Urinary bladder (tissue), 4 donors: ENCODE measurements at places on chromosomes 11 and 22. TPM values are rescaled to one million over a fixed set of nuclear protein-coding genes. Genes with fewer than 3 reads are reported as not detected.
A peak's percentile ranks its signal among the peaks of the same experiment; 100 is the strongest.

- DNase-seq, result peak; percentile 75
These were observed 13.5 kb upstream of the SORL1-AS1 start for GRCh38 chr11:121466063-121466794.

DNA sequence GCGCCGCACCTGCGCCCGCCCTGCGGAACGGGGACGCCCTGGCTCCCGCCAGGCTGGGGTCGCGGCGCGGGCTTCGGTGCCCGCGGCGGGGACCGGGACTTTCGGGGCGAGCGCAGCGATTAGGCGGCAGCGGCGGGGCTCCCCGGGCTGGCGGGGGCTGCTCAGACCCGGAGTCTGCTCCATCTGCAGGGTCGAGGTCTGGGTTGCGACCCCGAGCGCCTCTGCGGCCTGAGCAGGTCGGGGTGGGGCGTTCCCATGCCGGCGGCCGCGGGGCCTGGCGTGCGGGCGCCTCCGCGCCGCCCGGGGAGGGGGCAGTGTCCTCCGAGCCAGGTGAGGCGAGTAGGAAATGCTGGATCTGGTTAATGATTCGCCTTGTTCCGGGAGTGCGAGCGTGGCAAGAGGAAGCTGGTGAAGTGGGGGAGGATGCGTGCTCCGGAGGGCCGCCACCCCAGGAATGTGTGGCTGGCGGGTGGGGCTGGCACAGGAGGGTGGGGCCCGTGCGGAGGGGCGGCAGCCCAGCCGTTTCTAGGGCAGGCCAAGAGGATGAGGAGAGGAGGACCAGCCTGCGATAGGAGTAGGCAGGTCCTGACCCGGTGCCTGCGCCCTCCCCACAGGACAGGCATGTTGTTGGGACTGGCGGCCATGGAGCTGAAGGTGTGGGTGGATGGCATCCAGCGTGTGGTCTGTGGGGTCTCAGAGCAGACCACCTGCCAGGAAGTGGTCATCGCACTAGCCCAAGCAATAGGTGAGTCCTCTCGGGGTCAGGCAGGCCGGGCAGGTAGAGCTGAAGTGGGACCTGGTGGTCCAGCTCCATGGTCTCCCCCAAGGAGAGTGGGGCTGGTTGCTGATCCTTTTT lies 606 bp downstream of the RASSF7 start:
- DNase-seq, result peak; percentile 57

Gene MYEOV
- polyA plus RNA-seq, result 0.13 TPM

DNA sequence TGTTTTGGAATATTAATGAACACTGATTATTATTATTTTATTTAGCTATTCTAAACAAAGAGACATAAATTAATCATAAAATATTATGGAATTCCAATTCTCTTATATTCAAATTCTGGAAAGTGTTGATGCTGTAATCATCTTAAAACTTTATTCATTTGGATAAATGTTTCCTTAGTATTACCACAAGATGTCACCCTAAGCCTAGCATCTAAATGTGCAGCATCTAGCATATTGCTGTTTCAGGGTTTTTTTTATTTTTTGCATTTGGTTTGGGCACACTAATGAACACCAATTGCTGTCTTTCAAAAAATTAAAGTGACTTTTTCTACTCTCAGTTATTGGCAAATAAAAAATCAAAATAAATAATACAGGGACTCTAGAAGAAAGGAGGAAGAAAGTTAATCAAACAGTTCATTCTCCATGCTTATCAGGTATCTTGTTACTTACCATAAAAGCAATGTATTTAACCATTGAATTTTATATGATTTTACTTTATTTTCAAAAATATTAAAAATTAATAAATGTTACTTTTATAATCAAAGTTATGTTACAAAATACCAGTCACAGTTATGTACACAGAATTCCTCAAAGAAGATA lies 31.8 kb downstream of the DLG2 start:
- DNase-seq, result peak; percentile 39

DNA sequence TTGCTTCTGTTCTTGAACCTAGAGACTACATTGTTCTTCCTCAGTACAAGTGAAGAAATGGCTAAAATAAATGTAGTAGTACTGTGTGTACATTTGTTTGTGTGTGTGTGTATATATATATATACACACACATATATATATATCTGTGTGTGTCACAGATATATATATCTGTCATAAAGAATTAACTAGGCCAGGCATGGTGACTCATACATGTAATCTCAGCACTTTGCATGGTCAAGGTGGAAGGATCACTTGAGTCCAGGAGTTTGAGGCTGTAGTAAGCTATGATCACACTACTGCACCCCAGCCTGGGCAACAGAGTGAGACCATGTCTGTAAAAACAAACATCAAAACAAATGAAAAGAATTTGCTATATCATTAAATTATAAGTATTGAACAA lies 164.8 kb downstream of the DYNC2H1 start:
- DNase-seq, result no peak

DNA sequence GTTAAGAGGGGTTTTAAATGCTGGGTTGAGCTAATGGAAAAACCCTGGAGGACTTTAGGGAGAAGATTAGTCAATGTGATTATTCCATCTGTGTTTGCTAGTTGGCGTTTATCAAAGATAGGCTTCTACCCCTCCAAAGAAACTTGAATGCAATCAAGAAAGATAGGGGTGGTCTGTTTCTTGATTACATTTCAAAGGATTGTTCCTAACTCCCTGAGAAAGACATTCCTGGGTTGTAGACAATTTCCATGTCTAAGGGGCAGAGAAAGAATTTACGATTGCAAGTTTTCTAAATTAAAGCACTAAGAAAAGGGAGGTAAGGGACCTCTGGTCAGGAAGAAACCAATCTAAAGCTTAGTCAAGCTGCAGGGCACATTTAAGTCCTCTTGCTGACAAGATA lies 2268.7 kb downstream of the LRRC4C start:
- DNase-seq, result no peak

- no peak for DNase-seq
These were observed 57.2 kb downstream of the SBF1 start for GRCh38 chr22:50417411-50418210.

GRCh38 chr11:74739546-74740270 lies 8.5 kb upstream of the CHRDL2 start:
- DNase-seq, result no peak

DNA sequence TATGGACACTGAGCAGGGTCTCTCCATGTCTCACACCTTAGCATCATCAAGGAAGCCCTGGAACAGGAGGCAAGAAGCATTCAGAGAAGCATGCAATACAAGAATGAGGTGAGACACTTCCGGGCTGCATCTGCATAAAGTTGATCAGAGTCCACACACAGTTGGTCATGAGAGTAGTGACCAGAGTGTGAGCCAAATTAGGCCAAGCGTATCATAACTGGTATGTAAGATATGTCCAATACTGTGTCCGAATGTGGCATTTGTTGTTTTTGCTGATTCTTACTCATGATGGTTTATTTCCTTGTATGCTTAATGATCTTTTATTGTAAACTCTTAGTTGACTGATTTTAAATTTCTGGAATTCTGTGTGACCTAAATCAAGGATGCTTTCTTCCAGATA lies 315.7 kb downstream of the INSC start:
- no peak for DNase-seq

DNA sequence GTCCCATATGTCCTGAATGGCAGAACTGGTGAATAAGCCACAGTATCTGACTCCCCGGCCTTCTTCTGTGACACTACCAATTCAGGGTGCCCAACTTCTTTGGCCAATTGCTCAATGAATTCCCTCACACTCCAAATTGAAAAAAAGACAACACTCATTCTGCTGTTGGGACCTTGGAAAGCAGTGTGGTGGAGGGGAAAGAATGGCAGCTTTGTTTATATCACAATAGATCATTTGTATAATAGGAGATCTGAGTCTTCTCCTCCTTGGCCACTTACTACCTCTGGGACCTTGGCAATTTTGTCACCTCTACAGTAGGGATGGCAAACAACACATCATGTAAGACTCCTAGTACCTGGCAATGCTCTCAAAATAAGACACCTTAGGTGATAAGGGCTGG lies 64.6 kb downstream of the OPCML start:
- DNase-seq, result no peak

Gene ACRV1
- polyA plus RNA-seq, result 0.08 TPM

- no peak for DNase-seq
These were observed 141.6 kb downstream of the CRYBB2 start for GRCh38 chr22:25360891-25361645.

Gene FGF4
- not detected for polyA plus RNA-seq

Gene ISX
- polyA plus RNA-seq, result not detected

DNA sequence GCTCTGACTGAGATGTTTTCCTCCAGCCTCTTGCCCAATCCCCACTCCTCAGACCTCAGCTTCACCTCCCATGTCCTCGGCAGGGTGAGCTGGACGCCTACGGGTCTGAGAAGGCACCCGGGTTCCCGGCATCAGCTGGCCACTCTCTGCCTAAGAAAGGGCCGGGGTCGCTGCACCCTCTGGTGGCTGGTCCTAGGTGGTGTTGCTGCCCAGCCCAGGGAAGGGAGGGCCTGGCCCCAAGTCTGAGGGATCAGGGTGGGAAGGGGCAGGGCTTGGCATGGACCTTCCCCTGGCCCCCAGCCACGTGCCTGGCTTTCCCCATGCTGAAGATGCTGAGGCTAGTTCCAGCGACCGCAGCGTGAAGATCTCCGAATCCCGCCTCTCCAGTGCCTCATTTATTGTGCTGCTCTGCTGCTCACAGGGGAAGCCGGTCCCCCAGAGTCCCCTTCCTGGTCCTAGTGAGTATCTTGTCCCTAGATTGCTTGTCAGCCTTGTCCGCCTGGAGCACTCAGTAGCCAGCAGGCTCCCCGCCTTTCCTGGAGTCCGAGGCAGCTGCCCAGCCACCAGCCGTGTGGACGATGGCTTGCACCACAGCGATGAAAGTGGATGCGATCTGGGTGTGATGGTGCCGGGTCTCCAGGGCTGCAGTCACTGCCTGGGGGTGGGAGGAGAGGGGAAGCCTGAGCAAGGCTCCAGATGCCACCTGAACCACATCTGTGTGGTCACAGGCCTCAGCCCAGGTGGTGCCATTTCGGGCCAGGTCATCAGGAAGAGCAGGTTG lies 2.9 kb upstream of the GGT5 start:
- DNase-seq, result no peak

- DNase-seq, result no peak
These were observed 126.8 kb downstream of the SWAP70 start for GRCh38 chr11:9790703-9791102.

Gene DNAJB7
- not detected for polyA plus RNA-seq

GRCh38 chr22:44088976-44089570 lies 65.0 kb downstream of the PARVB start:
- no peak for DNase-seq

DNA sequence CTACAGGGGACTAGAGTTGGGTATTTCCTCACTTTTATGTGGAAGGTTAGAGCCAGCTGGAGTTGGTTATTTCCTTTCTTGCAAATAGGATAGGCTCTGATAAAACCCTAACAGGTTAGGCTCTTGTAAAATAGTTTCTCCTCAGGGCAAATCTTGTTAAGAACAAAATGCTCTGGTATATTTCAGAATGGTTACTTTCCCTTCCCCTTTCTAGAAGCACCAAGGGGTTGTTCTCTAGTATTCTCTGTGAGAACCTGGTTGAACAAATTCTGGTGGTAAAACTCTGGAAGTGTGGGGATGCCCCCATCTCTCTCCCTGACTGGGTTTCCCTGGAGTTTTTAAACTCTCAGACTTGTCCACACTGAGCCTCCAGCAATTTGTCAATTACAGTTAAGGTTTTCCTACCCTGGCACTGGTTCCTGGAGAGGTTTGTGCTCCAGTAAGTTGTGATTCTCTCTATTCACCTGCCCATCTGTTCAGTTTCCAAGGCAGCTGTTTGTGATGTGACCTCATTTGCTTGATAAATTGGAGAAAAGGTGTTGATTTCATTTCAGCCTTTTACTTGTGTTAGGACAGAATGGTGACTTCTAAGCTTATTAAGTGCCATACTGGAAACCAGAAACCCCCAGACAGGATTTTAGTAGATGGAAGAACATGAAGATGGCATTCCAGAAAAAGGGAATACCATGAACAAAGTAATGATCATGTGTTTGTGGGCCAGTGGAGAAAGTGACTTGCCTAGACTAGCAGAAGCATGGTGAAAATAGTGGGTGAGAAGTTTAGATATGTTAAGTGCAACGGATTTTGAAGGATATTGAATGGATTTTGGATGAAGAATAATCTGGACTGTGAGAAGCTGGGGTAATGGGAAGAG lies 64.6 kb downstream of the EXT2 start:
- DNase-seq, result no peak

DNA sequence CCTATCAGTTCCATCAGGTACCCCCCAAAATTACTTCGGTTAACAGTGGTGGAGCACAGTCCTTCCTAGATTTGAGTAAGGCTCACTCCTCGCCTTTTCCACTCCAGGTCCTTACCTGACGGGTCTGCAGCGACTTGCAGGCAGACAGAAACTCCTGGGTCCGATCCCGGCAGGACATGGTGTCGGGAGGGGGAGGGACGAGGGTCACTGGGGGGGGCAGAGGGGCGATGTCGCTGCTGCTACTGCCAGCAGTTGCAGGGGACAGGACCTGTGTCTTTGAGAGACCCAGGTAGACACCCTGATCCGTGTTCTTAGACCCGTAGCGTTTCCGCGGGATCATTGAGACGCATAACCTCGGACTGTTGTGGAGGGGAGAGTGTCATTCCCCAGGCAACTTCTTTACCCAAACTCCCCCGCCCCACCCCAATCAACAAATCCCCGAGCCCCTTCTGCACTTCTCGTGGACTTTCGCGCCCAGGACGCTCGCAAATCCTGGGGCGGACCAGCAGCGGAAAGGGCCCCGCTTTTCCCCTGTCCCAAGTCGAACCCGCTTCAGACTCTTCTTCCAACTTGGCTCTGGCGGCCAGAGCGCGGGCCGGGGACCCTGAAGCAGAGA lies 839 bp downstream of the STX5 start:
- no peak for DNase-seq

- no peak for DNase-seq
These were observed 4.6 kb downstream of the PLAAT2 start for GRCh38 chr11:63558459-63559157.

GRCh38 chr22:45208993-45209838 lies 31.5 kb downstream of the KIAA0930 start:
- DNase-seq, result no peak

Gene NCF4
- polyA plus RNA-seq, result 11.9 TPM

Gene MCM5
- polyA plus RNA-seq, result 22.2 TPM
